Stimulated activated CD4-positive, alpha-beta T cell treated with anti-CD3 and anti-CD28 coated beads, Interleukin-4, amount 100 ng/mL, for 24 hours (primary cell): ENCODE measurements at places on chromosomes 5 and 9.

DNA sequence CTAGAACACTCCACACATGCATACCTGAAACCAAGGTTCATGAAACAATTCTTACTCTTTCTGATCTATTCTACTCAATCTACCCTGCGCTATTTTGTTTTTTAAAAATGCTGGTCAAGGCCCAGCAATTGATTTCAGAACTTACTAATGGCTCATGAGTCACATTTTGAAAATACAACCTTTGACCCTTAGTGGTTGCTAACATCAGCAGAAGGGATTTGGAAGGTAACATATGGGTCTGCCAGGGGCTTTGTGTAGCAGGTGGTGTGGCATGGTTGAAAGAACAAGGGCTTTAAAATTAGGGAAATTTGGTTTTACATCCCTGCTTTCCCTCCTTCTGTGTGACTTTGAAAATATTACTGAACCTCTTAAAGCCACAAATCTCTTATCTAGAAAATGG is 101.4 kb downstream of the ATG10 start:
- no peak for DNase-seq

- DNase-seq: peak; percentile 43
Observed at GRCh38 chr9:91207729-91208418, 153.8 kb downstream of the AUH start.

DNA sequence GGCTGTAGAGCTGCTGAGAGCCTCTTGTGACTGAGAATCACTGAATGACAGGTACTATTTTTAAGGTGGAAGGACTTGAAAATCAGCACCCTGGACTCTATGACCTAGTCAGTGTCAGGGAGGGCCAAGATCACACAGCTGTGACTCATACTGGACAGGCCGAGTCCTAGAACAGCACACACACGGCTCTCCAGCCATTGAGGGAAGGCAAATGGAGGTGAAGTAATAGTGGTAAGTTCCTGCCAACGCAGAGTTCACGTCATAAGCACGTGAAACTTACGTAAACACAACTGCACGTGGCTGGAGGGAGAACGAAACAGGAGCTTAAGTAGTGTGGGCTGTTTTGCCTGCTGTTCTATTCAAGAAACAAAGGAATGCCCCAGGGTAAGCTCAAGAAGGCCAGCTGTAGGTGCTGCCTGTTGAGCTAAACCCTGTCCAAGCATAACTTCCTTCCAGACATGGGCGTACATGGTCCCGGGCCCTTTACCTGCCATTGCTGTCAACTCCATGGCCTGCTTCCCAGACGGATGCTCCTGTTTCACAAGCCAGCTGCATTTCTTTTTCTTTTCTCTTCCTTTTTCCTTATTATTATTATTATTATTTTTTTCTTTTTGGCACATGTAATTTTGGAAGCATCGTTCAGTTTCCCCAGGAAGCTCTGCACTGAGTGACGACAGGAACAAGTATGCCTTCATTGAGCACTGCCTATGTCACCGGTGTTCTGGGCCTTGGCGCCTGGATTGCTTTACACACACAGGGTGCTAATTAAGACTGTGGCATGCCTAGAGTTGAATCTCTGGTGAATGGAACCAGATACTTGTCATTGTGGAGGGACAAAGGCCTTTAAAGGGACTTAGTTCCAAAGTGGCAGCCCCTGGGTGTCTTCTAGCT is 10.2 kb upstream of the LCP2 start:
- no peak for DNase-seq

DNA sequence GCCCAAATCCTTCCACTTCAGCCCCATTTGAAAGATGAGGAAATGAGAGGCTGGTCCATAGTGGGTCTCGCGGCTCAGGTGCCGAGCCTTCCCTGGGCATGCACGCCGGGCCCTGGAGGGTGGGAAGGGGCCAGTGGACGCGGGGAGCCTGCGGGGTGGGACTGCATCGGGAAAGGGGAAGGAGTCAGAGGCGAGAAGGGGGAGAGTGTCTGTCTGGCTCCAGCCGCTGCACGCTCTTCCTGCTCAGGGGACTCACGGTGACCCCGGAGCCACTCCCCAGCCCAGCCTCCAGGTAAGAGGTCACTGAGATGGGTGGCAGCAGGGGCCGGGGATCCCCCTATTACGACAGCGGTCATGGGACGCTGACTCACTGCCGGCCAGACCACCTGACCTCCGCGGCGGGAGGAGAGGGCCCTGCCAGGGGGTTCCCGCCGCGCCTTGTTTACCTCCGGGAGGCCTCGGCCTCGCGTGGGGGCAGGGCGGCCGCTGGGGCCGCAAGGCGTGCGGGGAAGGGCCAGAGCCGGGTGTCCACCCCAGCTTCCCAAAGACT is 1.9 kb upstream of the SQSTM1 start:
- peak; percentile 83 for DNase-seq

DNA sequence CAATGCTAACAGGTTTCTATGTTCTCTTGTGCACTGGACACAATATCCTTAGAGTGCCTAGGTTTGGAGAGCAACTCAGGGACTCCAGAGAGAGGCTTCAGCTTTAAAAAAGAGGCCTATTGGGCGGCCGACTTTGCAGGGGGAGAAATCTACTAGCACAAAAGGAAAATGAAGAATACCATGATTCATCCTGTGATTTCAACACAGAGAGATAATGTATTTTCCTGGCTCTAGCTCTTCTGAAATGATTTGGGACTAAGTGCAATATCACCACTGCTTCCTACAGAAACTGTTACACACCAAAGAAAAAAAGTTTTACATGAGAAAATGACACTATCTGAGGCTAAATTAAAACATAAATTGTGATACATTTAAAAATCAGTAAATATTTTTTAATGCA is 146.1 kb upstream of the TSLP start:
- DNase-seq: no peak

DNA sequence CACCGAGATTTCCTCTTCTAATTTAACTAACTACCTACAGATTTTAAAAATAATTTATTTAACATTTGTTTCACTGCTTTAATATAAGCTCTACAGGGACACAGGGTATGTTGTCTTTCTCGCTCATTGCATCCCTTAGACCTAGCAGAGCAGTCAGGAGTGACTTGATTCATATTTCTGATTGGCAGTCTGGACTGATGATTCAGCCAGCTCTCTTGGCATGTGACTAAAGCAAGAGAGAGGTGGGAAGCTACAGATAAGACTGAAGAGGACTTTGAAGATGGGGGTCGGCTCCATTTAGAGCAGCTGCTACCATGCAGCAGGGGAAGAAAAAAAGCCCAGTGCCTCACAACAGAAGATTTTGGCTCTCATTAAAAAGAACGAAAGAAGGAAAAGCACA is 173.4 kb upstream of the STK32A start:
- DNase-seq: no peak

- DNase-seq: no peak
Observed at GRCh38 chr5:131945551-131946168, at the start of gene MEIKIN. Gene MEIKIN, minus strand, starts transcription at chr5:131945663. Its CDS starts 158 bp downstream, at chr5:131945505.

DNA sequence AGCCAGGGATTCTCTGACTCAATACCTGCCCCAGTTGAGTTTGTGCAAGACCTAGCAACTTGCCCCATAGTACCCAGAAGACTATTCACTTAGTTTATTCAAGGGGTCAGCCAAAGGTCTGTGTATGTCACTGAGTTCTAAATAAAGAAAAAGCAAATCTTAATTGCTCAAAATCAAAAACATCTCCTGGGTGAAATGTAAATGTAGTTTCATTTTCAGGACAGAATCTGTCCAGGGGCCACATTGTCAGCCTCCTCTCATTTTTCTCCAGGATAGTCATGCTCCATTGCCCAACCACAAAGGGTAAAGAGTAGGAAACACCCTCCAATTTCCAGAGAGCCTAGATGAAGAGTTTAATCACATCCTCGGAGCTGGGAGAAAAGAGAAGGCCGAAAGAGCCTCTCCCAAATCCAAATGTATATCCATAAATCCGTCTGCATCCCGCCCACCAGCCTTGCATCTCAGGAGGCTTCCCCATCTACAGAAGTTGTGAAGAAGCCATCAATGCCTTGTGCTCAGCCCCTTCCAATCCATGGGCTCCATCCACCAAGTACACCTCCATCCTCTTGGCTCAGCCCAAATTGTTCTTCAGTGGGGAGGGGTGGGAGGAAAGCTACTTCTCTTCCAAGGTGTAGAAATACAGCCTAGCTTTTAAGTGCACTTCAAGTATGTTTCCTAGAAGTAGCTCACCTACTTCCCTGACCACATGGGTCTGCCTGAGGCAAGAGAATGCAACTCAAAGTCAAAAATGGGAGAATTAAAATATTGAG is 26.9 kb downstream of the ADAM19 start:
- no peak for DNase-seq

- no peak for DNase-seq
Observed at GRCh38 chr5:93587597-93588351, 4.8 kb downstream of the NR2F1 start.

- no peak for DNase-seq
Observed at GRCh38 chr5:117649821-117650220, 1075.2 kb upstream of the SEMA6A start.

GRCh38 chr5:115260248-115260647 is 2.4 kb downstream of the PGGT1B start:
- no peak for DNase-seq

DNA sequence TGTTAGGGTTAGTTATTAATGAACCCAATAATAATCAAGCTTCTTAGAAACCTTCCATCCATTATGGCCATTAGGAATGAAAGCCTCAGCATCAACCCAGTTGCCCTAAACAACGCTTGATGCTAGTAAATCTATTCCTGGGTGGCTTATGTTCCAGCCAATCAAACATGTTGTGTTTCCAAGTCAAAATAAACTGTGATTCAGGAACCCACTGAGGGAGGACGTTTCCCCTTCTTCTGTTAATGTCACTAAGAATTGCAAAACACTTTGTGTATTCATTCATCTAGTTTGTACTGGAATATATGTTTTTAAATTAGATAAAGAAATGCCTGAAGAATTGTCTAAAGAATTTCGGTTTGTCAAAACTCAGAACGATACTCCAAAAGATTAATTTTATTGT is 142.5 kb upstream of the MSX2 start:
- no peak for DNase-seq

- DNase-seq: peak; percentile 49
Observed at GRCh38 chr5:32443541-32444430, 754 bp downstream of the ZFR start.

DNA sequence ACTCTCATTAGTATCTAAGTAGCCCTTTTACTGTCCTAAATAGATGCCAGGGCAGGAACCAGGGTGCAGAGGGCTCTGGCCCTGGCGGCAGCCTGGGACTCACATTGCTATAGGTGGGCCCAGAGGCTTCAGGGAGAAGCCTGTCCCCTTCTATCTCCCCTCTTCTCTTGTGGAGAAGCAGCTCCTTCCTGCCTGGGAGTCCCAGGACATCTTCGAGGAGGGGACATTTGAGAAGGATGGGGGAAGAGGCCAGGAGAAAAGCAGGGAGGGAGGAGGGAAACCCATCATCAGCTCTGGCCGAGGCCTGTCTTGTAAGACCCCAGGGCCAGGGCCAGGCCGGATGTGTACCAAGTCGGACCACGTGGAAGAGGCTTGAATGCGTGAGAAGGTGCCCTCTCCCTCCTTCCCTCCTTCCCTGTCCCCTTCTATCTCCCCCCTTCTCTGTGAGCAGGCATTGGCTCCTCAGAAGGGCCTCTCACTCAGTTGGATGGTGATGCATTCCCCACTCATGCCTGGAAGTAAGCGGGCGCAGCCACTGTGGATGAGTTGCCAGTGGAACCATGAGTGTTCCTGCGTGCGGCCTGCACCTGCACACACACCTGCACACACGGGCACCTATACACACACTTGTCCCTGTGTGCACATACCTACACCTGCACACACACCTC is 20.7 kb upstream of the LPCAT1 start:
- DNase-seq: no peak

GRCh38 chr5:158303275-158303674 is 444.3 kb upstream of the CLINT1 start:
- no peak for DNase-seq

- DNase-seq: no peak
Observed at GRCh38 chr9:79809316-79809876, 237.6 kb downstream of the TLE4 start.

GRCh38 chr9:113465599-113466140 is 2.1 kb downstream of the RGS3 start:
- DNase-seq: no peak

- DNase-seq: no peak
Observed at GRCh38 chr9:116644091-116644688, 42.9 kb upstream of the TRIM32 start.

- DNase-seq: no peak
Observed at GRCh38 chr5:57738301-57738700, 255.7 kb upstream of the ACTBL2 start.
